ENCODE measurements at places on chromosomes 4 and X.
A peak's percentile ranks its signal among the peaks of the same experiment; 100 is the strongest.

DNA sequence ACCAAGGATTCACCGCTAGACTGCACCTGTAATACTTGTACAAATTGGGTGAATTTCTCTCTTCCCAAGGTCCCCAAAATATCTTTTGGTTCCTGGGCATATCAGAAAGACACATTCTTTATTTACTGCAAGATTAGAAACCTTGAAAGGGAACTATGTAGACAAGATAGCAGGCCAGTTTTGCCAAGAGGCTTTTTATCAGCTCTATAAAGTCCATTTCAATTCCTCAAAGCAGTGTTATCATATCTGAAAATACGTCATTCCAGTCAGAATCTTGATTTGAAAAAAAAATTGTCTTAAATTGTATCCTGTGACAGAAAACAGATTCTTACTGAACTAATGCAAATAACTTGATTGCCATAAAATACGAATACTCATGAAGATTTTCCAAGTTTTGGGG, 37.0 kb upstream of the NSG1 start:
- no peak for DNase-seq

GRCh38 chr4:7187168-7187535, 5.2 kb upstream of the SORCS2 start:
- no peak for DNase-seq

GRCh38 chrX:120294651-120295050, 16.6 kb downstream of the TMEM255A start:
- DNase-seq: peak; percentile 20

DNA sequence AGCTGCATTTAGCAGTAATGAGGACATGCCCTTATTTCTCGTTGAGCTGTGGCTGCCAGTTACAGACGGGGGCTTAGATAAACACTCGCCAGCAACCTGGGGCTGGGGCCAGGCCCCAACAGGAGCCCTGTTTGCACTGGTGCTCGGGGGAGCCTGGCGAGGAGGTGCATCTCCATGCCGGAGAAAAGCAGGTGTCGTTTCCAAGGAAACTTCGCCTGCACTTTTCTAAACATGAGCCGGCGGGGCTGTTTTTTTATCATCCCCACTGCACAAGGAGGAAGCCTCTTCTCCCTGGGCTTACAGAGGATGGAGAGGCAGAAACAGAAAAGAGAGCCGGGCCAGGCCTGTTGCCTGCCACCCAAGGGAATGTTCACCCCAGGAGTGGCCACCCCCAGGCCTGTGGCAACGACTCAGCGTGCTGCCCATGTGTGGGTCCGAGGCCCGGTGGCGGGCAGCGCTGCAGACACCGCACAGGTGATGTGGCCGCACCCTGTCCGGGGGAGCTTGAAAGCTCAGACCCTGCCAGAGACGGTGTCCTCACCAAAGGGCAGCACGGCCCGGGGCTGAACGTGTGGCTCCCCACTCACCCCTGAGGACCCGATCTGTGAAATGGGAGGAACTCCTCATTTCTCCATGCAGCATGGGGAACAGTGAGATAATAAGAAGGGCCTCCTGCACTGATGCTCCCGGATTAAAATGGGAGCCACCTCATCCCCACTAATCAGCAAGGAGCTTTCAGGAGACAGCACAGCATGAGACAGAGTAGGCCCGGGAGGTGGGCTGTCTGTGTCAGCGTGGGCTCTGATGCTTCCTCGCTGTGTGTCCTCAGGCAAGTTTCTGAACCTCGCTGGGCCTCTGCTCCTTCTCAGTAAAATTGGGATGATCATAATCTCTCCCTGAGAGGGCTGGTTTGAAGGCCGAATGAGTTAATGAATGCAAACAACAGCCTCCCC, 33.8 kb upstream of the ADRA2C start:
- DNase-seq: no peak

GRCh38 chr4:102620697-102621497, 119.7 kb downstream of the NFKB1 start:
- peak; percentile 66 for DNase-seq

DNA sequence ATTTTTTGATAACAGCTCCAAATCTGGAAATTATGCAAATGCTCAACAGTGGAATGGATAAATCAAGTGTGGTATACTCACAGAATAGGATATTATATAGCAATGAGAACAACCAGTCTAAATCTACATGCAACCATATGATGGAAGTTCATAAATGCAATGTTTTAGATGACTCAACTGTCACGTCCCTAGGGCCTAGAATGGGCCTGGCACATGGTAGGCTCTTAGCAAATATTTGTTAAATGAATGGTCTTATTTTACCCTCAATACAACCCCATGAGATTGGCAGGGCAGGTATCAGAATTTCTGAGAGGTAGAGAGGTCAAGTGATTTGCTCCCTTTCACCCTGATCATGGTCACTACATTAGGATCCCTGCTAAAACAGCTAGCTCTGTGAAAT, 14.6 kb upstream of the NKX3-2 start:
- DNase-seq: no peak

GRCh38 chr4:174423257-174423944, 98.9 kb downstream of the HPGD start:
- DNase-seq: peak; percentile 58

GRCh38 chrX:103356858-103357257, 552 bp downstream of the TCEAL9 start:
- DNase-seq: no peak

GRCh38 chrX:38627683-38628082, 66.3 kb downstream of the TSPAN7 start:
- peak; percentile 66 for DNase-seq

DNA sequence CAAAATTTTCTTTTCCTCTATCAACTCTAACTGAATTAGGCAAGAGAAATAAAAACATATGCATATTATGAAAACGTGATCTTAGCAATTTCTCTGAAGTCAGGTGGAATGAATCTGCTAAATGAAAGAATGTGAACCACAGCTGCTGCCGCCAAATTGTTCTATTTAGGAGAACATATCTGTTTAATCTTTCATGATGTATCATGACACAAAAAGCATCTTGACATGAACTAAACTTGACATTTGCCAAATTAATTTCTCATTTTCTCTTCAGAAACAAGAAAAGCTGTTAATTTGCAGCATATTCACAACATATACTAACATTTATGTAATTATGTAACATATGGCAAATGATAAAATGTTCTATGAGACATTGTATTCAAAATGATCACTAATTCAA, 1237.9 kb downstream of the TECRL start:
- no peak for DNase-seq

- peak; percentile 85 for DNase-seq
Observed at GRCh38 chr4:173168396-173169177, at the start of gene GALNT7. Gene GALNT7 (plus strand): TSS chr4:173168811. CDS start chr4:173168836, 25 bp downstream.

DNA sequence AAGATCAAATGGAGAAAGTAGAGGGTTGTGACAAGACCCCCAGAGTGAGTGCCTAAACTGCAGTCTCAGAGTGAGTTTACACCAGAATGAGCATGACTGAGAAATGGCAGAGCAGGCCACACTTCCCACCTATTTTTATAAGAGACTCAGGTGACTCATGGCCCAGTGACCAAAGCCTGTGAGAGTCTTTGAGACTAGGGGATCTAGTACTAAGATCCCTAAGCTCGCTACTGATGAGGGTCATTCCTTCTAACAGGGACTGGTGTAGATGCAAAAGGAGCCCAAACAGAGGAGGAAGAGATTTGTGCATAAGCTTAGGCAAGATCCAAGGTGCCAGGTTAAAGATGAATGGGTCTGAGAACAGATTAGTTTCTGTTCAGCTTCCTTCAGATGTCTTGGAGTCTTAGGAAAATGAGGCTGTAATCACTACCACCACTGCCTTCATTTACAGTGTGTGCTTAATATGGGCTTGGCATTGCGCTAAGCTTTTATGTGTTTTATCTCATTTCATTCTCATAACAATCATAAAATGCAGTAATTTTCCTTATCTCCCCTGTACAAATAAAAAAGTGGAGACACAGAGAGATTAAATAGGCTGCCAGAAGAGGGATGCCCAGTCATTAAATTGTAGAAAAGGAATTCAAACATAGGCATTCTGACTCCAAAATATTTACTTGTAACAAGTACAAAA, 62.8 kb downstream of the RWDD4 start:
- DNase-seq: no peak

DNA sequence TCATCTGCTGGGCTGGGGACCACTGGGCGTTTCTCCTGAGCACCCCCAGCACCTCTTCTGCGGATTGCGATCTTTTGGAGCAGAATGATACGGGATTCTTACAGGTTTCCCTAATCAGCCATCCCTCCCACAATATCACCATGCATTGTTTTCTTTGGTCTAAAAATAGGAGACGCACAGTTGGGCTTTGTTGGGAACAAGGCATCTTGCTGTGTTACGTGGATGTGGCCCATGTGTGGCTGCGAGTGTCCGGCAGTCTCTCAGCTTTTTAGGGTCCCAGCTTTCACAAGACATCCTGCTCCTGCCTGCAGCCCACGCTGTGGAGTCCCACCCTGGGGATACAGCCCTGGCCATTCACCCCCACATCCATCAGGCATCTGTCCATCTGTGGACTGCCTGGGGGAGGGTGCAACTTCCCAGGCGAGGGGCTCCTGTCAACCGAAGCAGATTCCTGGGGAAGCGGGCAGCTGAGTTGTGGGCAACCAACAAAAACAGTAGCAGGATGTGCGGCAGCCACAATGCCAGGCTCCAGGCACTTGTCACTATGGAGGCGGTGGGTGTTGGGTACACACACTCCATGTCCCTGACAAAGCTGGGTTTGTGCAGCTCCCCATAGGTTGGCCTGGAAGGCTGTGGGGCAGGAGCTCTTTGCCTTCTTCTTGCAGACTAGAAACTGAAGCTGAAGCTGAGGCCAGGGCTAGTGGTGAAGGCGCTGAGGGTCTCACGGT, 185.5 kb upstream of the PSAPL1 start:
- DNase-seq: no peak

DNA sequence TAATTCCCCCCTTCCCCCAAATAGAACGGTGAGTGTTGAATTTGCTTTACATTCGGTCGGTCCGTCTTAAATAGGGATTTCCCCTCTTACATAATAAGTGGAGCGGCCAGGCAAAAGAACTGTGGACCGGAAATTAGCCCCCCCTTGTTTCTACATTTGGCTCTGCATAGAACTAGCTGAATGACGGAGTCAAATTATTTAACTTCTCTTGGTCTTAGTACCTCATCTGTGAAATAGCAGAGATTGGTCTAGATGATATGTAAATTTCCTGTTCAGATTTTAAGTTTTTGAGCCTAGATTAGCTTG, 1.3 kb downstream of the SPATA18 start:
- DNase-seq: no peak

- DNase-seq: no peak
Observed at GRCh38 chr4:88015659-88016295, 8.3 kb downstream of the PKD2 start.

DNA sequence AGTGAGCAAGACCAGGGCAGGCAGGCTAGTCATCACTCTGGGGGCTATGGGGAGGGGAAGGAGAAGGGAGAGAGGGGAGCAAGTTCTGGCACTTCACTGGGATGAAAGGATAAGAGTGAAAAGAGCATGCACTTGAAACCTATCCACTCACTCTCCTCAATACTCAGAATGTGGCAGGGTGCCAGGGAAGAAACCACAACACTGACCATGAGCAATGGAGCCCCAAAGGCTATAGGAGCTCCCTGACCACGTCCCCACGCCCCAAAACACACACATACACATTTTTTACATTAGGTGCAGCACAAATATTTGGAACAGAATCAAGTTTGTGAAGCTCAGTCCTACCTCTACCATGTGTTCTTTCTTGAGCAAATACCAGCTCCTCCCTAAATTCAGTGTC, 132.2 kb downstream of the IDS start:
- no peak for DNase-seq

DNA sequence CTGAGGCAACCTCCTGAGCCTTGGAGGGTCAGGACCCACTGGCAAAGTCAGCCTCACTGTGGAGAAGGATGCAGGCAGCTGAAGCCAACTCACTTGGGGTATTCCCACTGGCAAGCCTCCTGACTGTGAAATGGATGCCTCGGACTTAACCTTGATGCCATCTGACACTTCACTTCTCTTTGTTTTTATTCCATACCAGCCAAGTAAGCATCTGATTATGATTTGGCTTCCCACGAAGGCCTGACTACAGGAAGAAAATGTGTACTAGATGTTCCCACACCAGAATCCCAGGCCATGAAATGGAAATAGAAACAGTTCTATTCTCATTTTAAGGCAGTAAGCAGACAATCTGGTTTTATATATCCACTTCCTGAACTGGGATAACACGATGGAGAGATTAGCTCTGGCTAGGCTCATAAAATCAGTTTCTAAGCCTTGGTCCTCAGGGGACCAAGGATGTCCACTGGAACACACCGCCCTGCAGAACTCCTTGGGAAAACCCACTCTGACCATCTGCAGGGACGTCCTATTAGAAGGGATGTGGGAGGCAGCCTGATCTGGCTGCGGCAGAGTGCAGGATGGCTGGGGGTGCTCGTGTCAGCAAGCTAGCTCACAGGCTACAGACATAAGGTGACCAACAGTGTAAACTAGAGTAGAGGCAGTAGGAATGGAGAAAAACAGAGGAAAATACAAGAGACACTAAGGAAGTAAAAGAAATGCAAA, 89.3 kb downstream of the TSPAN5 start:
- DNase-seq: no peak

GRCh38 chr4:23202712-23203247, 510.0 kb downstream of the GBA3 start:
- no peak for DNase-seq

DNA sequence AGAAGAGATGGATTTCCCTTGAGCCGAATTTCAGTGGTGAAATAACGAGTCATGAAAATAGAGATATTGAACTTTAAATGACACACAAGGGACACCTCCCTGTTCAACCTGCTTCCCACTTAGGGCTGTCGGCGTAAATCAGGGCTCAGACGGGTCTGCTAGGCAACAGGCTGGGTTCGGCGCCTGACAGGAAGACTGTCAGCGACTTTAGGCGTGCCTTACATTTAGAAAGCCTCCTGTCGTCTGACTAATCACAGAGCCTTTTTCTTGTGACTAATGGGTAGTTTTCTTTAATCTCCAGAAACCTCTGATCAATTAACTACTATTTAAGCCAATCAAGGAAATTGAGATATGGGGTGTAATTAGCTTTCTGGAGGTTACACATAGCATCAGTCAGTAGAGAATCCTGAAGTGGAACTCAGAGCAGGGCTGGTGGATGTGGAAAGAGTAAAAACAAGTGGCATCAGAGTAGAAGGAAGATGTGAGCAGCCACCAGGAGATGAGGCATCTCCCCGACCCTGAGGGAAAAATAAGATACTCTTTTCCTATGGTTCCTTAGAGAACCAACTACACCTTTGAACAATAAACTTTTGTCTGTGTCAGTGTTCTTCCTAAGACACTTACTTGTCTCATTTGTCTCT, 86.2 kb upstream of the HS3ST1 start:
- no peak for DNase-seq

- DNase-seq: no peak
Observed at GRCh38 chr4:2251073-2251794, 9.3 kb upstream of the HAUS3 start.

DNA sequence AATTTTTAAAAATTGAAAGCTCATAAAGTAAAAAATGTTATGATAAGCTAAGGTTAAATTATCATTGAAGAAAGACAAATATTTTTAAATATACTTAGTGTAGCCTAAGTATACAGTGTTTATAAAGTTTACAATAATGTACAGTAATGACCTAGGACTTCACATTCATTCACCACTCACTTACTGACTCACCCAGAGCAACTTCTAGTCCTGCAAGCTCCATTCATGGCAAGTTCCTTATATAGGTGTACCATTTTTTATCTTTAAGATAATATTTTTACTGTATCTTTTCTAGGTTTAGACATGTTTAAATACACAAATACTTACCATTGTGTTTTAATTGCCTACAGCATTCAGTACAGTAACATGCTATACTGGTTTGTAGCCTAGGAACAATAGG, 112.3 kb upstream of the RADX start:
- DNase-seq: no peak

Measured in Kasumi-1 (cell line).